ENCODE measurements at places on chromosomes 4 and X. TPM values are rescaled to one million over a fixed set of nuclear protein-coding genes. Genes with fewer than 3 reads are reported as not detected.

The SRD5A3 gene
- total RNA-seq = 10.3 TPM

DNA sequence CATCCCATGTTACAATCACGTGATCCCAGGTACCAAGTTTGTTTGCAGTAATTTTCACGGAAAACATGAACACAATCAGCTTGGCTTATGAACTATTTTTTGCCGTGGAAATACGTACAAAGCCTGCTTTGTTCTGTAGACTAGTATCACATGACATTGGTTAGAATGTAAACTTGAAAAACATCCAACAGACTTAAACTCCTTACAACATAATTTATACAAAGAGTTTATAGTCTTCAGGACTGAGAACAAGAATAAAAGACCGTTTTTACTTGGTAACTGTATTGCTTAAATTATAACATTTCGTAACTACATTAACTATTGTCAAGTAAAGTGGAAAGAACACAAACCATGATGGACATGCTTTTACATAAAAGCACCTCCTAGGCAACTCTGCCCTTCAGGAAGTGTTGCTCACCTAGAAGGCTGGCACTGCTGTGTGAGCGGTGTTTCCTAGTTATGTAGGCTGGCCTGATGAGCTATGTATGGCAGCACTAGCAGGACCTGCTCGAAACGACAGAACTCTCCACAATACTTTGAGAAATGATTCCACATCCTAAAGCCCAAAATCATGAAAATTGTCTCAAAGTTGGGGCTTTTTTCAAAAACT, 41.8 kb upstream of the WDR1 start:
- no peaks in the 10 kb centered on the region for H3K36me3 ChIP-seq
- peaks cover 20% of the 10 kb centered on the region for H3K4me1 ChIP-seq
- DNase-seq = no peak
- no peak overlapping the region for H3K4me3 ChIP-seq
- no peaks in the 10 kb centered on the region for H3K27me3 ChIP-seq
- H3K27ac ChIP-seq = no peak overlapping the region

DNA sequence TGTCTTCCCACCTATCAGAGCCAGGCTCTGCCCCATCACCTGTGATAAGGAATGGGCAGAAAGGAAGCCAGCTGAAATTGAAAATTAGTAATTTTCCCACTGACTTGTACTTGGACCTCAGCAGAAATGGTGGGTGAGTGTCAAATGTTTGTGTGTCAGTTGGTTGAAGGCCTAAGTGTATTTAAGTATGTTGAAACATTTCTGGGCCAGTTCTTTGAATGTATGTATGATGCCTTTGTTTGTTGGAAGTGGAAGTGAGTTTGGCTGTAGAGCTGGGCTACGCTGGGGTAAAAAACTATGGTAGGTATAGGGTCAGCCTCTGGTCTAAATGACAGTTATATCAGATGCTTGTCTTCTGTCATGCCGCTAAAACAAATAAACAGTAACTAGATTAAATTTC, 27.7 kb downstream of the JADE1 start:
- peaks cover 29% of the 10 kb centered on the region for H3K4me1 ChIP-seq
- H3K27ac ChIP-seq = no peak overlapping the region
- H3K36me3 ChIP-seq = peaks cover 21% of the 10 kb centered on the region
- H3K4me3 ChIP-seq = no peak overlapping the region
- no peak for DNase-seq

DNA sequence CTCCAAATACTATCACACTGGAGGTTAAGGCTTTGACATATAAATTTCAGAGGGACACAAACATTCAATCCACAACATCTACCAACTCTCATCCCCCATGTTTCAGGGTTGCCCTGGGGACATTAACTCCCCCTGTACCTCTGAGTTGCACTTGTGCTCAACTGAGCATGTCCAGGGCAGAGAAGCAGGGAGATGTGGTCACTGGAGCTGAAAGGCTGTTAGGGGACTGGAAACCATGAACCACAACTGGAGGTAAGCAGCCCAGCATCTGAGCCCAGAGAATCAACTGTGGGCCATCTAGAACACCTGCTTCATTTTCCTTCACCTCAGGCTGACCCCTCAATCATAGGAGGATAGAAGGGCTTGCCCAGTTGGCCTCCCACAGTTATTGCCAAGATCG, 641.1 kb downstream of the MID1IP1 start:
- no peak for DNase-seq
- no peaks in the 10 kb centered on the region for H3K36me3 ChIP-seq
- no peaks in the 10 kb centered on the region for H3K27me3 ChIP-seq
- no peak overlapping the region for H3K4me3 ChIP-seq
- peaks cover 17% of the 10 kb centered on the region for H3K4me1 ChIP-seq

DNA sequence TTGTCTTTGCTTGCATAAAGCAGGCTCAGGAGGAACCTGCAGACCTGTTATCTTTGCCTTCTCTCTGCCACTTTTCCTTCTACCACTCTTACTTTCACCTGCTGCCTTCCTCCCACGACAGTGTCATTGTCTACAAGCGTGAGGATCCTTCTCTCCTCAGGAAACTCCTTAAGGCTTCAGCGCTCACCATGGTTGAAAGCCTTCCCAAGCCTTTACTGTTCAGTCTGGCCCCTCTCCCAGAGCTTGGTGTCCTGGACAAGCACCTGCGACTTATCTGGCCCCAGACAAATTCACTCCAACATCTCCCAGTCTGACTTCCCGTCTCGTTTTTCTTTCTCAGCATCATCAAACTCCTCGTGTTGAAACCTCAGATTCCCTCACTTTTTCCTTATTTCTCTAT, 31.0 kb downstream of the CC2D2A start:
- H3K36me3 ChIP-seq = no peaks in the 10 kb centered on the region
- no peak for DNase-seq
- no peaks in the 10 kb centered on the region for H3K4me1 ChIP-seq

DNA sequence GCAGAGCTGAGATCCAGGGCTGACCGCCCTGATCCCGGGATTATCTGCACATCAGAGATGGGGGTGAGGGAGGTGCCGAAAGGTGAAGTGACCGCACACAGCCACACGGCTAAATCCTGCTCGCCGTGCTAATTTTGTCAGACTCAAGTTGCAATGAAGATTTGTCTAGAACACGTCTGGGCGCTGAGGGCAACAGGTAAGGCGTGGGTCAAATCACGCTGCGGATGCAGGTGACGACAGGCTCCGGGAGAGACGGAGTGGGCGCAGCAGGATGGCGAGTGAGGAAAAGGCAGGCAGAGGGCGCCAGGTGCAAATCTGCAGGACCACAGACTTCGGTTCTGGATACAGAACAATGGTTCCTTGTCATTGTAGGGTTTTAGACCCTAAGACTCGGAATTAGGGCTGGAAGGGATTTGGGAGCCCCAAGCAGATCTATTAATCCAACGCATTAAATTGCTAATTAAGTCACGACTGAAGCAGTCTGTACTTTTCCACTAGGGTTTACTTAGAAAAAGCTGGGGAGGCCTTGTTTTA, 1.9 kb upstream of the TBC1D14 start:
- DNase-seq = no peak
- H3K27ac ChIP-seq = no peak overlapping the region
- H3K27me3 ChIP-seq = no peaks in the 10 kb centered on the region
- H3K4me3 ChIP-seq = peak overlapping the region; percentile 6
- H3K4me1 ChIP-seq = peaks cover 59% of the 10 kb centered on the region

DNA sequence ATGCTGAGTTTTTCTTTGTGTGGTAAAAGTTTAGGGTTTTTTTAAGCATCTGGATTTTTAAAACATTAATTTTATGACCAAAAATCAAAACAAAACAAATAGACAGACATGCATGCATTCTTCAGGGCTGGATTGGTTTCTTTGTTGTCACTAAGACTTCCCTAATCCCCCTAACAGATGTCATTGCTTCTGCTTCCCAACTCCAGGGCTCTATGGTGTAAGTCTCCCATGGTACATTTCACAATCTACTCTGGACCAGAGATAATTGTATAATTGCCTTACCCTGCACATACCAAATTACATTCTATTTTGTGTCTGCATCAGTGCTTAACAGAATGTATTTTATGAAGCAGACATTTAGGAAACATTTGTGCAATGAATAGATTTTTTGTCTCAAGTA, 529.1 kb upstream of the SMIM31 start:
- no peaks in the 10 kb centered on the region for H3K36me3 ChIP-seq
- DNase-seq = no peak
- H3K4me1 ChIP-seq = no peaks in the 10 kb centered on the region
- no peaks in the 10 kb centered on the region for H3K27me3 ChIP-seq
- no peak overlapping the region for H3K27ac ChIP-seq
- H3K4me3 ChIP-seq = no peak overlapping the region
